ENCODE measurements at places on chromosomes 6 and 20.

DNA sequence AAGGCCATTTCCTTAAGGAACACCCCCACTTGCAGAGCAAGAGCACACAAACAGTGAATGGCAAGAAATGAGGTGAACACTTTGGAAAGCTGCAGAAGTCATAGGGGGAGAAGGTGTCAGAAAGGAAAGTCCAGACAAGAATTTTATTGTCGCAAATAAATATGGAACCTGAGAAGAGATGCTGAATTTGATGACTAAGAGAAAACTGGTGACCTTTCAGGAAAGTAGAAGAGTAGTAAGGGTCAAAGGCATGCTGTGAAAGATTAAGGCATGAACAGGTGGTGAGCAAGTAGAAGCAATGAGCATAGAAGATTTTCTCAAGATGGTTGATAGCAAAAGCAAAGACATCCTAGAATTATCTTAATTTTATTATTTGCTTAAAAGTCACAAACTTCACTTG, 194.2 kb downstream of the KCNQ5 start:
- no peak for DNase-seq

GRCh38 chr20:58684291-58684690, 8.3 kb upstream of the NPEPL1 start:
- DNase-seq = no peak

- DNase-seq = no peak
Observed at GRCh38 chr6:169224185-169224695, 29.4 kb downstream of the THBS2 start.

GRCh38 chr6:25343984-25344383, 64.8 kb downstream of the CARMIL1 start:
- DNase-seq = no peak

DNA sequence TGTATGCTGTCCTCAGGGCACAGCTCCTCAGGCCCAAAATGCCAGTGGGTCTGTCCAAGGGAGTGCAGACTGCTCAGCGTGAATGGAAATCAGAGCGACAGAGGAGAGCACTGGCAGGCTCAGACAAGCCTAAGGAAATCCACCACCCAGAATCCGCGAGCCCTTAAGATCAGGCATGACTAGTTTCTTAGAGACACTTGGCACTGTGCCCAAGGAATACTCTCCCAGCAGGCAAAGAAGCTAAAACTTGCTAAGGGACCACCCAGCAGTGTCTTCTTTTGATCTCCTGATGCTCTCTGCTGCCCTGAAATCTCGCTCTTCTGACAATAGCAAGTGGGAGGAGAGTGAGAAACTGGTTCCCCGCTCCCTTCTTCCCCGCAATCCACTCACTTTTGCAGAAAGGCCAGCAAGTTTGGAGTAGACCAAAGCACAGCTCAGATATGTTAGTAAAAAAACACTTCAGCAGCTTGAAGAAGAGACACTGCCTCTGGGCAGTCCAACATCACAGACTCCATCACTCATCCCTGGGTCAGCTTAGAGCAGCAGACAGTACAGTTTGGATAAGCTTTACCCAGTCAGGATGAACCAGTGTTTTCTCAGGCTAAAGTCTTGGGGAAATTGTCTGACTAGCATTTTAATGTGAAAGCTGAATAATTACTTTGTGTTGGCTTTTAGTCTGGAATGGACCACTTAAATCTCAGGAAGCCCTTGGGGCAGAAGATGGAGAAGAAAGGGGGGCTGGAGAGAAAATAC, 32.4 kb downstream of the TRAF3IP2 start:
- DNase-seq = no peak
